ENCODE measurements at places on chromosomes 1 and 21.

- DNase-seq, result no peak
Observed at GRCh38 chr1:199040076-199040905, 401.5 kb downstream of the PTPRC start.

DNA sequence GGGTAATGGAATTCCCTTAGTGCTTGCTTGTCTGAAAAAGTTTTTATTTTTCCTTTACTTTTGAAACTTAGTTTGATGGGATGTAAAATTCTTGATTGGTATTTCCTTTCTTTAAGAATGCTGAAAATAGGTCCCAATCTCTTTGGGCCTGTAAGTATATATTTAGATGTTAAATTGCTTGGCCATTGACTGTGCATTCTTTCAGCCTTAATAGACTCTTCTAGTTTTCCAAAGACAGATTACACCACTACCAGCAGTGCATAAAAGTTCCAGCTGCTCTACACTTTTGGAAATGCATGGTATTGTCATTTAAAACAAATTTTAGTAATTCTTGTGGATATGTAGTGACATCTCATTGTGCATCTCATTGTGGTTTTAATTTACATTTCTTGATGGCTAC lies 464.8 kb upstream of the USP24 start:
- DNase-seq, result no peak

DNA sequence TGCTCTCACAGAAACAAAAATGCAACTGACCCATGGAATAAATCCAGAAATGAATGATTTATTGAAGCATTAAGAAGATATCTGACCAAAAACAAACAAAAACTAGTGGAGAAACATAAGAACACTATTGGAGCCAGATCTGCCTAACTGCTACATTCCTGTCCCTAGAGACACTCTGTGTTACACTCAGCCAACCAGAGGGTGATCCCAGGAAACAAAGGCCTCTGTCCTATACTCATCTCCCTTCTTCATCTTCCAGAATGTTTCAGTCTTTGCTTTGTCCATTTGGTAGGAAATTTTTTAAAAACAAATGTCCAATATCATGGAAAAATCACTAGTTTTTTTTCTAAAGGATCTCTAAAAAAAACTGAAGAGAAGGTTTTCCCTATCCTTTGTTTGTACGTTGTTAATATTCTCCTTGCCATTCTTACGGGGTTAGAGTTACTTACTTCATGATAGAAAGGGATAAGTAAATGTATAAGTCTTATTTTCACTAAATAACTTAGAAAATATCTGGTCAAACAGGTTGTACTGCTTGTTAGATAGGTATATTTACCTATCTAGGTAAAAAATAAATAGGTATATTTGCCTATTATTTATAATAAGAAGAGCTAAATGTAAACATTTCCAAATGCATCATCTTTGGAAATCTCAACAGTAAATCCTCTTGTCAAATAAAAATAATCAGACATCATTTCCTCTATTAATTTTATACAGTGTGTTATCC lies 59.1 kb downstream of the NME7 start:
- no peak for DNase-seq

- peak; percentile 50 for DNase-seq
Observed at GRCh38 chr1:200154069-200154767, 126.7 kb downstream of the NR5A2 start.

GRCh38 chr21:29826386-29826785 lies 113.4 kb downstream of the GRIK1 start:
- no peak for DNase-seq

DNA sequence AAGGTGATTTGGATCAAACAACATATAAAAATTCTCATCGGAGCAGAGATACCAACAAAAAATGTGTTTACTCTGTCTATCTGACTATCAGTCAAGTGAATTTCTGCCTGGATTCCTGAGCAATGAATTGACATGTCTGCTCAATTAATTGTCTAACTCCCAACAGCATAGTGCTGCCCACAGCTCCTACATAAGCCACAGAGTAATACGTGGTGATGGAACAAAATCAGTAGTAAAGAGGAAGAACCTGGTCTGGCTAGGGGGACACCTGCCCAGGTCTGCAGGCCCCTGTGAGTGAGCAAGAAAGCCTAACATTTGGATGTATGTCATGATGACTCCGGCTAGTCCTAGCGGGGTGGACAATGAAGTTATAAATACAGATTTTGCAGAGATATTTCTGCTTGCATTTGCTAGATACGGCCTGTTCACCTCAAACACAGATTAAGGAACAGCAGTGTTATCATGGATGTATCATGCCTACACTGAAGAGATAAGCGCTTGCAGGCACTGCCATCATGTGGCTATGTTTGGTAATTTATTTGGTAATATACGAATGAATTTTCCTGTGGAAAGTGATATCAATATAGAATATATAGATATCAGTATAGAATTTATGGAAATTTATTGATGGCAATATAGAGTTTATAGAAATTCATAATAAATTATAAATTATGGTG lies 69.6 kb upstream of the LRRC8B start:
- peak; percentile 68 for DNase-seq

GRCh38 chr1:56837244-56837939 lies 17.2 kb upstream of the C8A start:
- no peak for DNase-seq

DNA sequence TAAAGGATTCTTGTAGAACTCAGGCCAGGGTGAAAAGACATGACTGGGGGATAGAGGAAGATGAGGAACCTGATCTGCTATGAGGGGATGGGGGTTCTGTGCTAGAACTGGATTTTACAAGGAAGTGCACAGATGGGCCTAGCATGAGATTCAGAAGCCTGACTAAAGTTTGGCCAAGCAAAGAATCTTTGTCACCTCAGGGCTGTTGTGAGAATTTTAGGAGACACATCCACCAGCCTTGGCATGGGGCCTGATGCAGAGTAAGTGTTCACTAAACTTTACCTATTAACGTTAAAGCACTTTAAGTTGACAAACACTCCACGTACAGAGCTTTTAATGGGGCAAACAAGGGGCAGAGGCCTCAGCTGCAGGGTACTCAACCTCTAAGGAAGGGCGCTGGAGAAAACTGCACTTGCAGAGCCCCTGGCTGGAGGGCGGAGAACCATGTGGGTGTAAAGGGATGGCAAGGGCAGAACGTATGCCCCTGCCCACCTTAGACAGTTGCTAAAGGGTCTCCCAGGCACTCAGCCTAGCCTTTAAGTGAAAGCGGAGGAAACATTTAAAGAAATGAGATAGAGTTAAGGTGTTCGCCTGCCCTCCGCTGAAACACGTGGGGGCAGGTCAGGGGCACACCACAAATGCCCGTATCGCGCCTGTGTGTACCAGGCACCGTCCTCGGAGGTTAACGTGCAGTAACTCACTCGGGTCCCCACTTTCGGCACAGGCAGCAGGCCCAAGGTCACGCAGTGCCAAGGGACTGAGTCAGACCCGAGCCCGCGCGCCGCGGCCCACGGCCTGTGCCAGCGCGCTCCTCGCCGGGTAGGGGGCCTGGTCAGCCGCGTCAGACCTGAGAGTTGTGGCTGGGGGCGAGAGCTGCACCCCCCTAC lies 990 bp upstream of the MRPS6 start:
- DNase-seq, result no peak

DNA sequence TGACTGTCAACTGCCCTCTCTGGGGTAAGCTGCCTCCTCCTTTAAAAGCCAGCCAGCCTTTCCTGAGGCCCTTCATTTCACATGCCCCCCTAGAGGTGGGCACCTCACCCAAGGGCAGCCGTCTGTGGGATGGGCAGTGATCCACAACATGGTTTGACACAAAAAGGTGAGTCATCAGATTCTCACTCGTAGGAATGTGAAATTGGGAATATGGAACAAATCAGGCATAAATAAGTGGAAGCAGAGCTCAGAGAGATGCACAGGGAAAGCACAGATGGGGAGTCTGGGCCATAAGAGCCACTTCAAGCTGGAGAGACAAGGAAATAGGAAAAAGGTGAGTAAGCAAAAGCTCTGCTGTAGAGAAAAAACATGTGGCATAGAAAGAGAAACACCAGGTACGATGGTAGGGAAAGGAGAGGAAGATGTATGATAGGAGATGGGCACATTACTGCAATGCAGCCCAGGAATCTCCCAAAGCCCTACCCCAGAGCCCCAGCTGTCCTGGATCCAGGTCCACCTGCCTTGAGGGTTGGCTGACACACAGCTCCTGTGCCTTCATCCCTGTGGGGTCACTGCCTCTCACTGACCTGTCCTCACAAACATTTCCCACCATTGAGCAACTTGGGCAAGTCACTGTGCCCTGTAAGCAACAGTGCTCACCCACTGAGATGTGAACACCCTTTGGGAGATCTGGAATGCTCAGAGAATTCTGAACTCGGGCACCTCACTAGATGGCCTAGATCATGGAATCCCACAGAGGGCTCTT lies 86.6 kb downstream of the ASTN1 start:
- DNase-seq, result no peak

All from stimulated activated CD8-positive, alpha-beta memory T cell treated with anti-CD3 and anti-CD28 coated beads, Interleukin-4, amount 100 ng/mL, for 48 hours (primary cell).